ENCODE measurements at places on chromosomes 2 and 18.

DNA sequence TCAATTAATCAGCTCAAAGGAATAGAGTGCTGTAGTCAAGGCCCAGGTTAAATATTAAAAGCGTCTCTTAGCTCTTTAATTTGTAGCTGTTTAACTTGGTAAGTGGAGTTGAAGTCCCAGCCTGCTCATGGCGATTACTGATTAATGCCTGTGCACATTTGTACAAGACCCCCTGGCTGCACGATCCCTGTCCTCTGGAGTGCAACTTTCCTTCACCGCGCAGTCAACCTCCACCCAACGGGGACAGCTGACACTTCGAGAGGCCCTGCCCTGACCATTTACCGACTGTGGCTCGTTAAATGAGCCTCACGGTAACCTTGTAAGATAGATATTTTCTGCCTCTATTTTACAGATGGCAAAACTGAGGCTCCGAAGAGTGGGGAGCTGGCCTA lies 5.5 kb upstream of the CYS1 start:
- DNase-seq = no peak

DNA sequence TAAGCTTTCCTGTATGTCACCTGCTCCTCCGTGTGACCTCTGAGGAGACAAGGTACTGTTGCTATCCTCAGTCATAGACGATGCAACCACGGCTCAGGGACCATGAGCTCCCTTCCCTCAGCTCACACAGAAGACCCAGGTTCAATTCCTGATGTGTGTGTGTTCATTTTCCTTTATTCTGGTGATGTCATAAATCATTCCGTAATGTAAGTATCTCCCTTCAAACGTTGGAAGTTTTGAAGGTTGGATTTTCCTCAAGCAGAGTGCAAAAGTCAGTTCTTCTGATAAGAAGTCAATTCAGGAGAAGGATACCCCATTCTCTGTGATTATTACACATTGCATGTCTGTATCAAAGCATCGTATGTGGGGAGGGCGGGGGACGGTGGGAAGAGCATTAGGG lies 118.9 kb upstream of the FAM136A start:
- no peak for DNase-seq

DNA sequence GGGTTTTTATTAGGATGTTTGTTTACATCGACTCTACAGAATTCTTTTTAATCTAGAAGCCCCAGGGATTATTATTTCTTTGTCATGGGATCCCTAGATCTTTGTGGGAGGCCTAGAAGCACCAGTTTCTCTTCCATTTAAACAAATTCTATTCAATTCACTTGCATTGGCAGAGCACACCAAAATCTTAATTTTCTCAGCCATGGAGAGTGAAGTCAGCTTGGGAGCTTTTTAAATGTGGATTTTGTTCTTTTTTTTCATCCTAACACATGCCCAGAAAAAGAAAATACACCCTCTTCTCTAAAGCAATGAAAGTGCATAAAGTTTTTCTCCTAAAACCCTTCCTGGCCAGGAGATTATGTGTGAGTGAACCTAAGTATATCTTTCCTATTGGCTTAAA lies 38.5 kb downstream of the CDCA7 start:
- no peak for DNase-seq

DNA sequence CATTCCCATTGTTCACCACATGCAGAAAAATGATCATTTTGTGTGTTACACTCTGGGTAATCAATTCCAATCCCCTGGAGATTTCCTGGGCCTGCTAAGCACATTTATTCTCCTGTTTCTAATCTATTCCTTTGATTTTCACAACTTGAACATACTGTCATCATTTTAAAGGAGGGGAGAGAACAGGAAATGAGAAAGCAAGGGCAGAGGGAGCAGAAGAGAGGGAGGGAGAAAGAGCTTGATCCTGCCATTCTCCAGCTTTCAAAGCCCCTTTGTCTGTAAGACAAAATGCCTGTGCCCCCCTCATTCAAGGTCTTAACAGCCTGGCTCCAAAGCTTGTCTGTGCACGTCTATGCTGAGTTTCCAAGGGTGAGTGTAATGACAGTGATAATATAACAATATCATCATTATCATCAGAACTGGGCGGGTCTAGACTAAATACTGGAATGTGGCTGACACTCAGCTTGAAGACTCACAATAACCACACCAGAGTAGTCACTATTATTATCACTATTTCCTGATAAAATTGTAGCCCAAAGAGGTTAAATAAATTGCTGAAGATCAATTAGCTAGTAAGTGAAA lies 164.4 kb upstream of the KLHL29 start:
- DNase-seq = no peak

DNA sequence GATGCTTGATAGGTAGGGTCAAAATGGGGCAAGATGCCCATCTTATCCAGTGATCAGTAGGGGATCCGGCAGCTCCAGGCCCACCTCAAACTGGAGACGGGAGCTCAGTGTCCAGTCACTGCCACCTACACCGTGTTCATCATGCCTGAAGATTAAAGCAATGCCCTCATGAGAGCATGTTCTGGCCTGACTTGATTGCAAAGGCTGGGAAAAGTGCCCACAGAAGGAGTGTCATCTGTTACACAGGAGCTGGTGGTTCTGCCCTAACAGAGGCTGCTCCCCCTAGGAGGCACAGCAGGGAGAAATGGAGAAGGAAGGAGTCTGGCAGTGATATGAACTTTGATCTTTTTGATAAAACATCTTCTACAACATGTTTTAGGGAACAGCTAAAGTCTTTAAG lies 92.3 kb downstream of the CCBE1 start:
- no peak for DNase-seq

DNA sequence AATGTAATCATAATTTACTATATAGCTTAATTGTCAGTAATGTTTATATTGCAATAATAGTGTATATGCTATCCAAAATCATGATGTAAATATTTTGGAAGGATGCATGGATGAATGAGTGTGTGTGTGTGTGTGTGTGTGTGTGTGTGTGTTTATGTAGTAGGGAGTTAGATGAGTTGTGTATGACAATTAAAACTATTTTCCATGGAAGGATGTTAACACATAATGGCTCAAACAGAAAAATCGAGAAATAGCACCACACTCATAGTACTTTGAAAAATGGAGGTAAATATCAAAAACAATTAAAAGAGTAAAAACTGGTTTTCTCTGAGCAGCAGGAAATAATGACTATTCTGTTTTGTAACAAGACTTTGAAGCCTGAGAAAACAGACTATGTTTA lies 8.1 kb upstream of the IL36A start:
- DNase-seq = no peak

Measured in stimulated activated CD4-positive, alpha-beta T cell treated with anti-CD3 and anti-CD28 coated beads, Interleukin-4, amount 100 ng/mL, for 1 hour (primary cell).